ENCODE measurements at places on chromosomes 2 and 18.
A peak's percentile ranks its signal among the peaks of the same experiment; 100 is the strongest.

DNA sequence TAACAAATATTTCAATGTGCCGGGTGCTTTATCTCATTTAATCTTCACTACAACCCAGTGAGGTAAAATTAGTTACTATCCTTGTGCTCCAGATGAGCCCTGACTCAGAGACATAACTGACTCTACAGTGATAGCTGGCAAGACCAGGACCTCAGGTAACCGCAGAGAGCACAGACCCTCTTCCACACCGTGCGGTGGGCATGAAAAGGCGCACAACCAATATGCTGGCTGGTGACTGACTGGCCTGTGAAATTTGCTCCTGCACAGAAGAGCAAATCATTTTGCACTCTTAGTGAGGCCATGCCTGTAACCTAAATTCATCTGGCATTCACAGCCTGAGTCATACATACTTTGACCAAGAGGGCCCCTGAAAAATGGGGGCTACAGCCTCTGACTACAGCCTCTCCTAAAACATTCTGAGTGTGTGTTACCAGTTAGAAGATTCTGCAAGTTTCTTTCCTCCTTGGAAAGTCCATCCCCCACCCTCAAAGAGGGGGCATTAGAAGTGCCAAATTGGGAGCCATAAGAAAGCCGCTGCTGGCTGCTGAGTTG is 22.4 kb upstream of the MSGN1 start:
- DNase-seq: no peak

DNA sequence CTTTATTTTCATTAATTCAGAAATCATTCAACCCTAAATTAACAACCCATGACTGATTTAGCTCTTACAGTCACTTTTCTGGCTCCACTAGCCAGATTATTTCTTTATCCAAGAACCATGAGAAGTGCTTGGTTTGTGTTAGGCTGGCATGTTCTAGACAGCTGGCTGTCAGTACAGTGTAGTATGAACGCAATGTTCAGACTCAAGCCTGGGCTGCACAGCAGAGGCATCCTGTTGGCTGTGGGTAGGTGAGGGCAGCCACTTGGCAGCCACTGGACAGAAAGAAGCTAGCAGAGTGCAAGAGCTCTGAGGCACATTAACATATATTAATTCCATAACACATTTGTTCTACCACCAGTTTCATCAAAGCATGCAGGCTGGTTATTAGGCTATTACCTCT is 522.9 kb upstream of the FSHR start:
- DNase-seq: no peak

GRCh38 chr2:178114462-178114861 is 2.2 kb downstream of the RBM45 start:
- DNase-seq: no peak

DNA sequence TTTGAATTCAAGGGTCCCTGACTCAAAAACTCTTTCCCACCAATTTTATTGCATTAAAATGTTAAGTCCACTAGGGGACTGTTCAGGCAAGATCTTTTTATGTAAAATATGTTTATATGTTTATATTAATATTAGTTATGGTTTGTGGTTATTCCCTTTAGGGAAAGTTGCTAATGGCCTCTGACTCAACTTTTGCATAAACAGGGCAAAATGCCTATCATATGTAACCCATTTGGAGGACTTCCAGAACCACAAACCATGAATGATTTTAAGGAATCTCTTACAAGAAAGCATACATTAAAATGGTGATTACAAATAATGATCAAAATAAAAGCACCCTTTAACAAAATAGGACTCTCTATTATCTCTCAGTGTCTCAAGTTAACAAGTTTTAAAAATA is 1484.5 kb upstream of the ZEB2 start:
- no peak for DNase-seq

GRCh38 chr18:48328473-48329210 is 80.5 kb downstream of the ZBTB7C start:
- no peak for DNase-seq

- no peak for DNase-seq
Observed at GRCh38 chr2:55138014-55138881, 88.0 kb upstream of the RTN4 start.

- DNase-seq: no peak
Observed at GRCh38 chr2:162085090-162085891, 11.3 kb upstream of the DPP4 start.

- DNase-seq: peak; percentile 84
Observed at GRCh38 chr2:164722616-164723338, 101.5 kb upstream of the GRB14 start.

GRCh38 chr2:215324811-215325210 is 13.0 kb downstream of the ATIC start:
- DNase-seq: no peak

- no peak for DNase-seq
Observed at GRCh38 chr2:217642944-217643343, 359.9 kb downstream of the TNS1 start.

DNA sequence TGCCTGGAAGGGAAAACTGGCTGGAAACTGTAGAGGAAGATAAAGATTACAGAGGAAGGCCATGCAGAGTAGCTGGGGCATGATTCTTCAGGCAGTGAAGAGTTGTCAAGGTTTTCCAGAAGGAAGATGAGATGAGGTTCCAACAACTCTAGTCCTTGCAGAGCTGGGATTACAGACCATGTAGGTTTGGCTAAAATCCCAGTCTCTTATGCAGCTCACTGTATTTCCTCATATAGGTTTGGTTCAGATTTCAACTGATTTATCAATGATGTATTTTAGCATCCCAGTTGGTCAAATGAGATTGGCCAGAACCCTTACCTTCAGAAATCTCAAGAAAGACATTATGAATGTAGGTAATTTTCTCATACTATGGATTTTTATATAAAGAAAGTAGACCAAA is 16.4 kb downstream of the FAP start:
- no peak for DNase-seq

GRCh38 chr2:124708661-124709060 is 683.6 kb downstream of the CNTNAP5 start:
- DNase-seq: no peak

DNA sequence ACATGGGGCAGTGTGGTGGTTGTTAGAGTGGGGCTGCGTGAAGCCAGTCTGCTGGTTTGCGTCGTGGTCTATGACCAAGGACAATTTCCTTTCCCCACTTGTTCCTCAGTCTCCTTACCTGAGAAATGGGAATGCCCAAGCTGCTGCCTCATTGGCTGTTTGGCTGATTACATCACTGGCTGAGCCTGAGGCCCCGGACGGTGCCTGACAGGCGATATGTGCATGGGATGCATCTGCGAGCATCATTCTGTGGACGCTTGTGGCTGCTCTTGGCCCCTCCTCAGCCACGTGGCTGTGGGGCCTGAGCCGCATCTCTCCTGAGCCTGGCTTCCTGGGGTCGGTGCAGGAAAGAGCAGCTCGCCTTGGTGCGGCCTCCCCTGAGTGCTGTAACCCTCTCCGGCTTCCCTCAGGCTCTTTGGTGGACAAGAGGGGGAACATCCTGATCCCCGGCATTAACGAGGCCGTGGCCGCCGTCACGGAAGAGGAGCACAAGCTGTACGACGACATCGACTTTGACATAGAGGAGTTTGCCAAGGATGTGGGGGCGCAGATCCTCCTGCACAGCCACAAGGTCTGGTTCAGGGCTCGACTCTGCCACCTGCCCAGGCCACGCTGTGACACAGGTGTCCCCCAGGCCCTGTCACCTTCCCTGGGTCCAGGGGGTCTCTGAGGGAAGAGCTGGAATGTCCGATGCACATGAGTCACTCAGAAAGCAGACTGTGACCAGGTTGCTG is 17.2 kb downstream of the CNDP2 start:
- no peak for DNase-seq

DNA sequence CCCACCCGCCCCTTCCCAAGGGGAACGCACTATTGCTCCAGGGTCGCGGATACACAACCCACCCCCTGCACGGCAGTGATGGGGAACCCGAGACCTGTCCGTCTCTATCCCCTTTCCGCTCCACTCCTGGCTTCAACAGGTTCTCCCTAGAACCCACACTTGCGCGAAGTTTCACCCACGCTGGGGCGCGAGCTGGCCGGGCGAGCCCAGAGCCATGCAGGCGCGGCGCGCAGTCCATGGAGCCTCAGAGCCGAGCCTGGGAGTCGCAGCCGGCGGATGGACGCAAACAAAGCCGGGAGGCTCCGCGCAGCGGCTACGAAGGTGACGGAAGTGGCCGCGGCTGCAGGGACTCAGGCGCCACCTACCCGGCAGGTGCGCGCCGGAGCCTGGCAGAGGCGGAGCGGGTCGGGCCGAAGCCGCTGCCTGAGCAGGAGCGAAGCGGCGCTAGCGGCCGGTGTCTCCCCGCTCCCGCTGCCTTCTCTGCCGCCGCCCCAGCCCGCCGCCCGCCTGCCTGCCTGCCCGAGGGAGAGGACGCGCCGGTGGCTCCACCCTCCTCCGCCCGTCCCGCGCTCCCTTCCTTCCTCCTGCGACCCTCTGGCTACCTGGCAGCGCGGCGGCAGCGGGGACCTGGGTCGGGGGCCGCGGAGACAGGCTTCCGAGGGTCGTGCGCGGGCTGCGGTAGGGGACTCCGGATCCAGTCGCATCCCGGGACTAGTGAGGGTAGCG is 14.0 kb downstream of the ALPG start:
- no peak for DNase-seq

DNA sequence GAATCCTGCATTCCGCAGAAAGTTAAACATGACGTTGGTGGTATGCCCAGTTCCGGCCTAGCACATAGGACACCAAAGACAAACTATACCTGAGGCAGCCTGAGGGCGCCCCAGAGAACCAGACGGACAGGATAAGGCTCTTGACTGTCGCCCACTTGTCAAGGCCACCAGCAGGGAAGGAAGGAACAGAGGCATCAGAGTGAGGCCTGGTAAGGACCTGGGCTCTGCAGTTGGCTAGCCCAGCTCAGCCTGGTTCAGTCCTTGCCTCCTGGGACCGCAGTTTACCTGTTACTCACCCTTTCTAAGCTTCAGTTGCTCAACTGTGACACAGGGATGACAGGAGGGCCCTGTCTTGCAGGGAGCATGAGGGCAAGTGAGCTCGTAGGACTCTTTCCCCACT is 82.1 kb downstream of the ACTR2 start:
- DNase-seq: no peak

DNA sequence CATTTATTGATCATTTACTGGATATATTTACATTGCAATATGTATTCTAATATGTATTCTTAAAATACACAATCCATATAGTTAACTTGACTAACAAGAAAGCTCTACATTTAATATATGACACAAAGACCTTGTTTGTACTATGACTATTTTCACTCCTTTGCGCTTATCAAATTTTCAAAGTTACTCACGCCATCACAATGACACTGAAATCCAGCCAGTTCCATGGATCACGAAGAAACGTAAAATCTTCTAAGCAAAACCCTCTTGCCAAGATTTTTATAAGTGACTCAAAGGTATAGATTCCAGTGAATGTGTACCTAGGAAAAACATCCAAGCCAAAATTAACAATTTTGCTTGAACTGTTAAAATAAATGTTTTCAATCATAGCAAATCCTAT is 39.6 kb downstream of the SCN3A start:
- no peak for DNase-seq

DNA sequence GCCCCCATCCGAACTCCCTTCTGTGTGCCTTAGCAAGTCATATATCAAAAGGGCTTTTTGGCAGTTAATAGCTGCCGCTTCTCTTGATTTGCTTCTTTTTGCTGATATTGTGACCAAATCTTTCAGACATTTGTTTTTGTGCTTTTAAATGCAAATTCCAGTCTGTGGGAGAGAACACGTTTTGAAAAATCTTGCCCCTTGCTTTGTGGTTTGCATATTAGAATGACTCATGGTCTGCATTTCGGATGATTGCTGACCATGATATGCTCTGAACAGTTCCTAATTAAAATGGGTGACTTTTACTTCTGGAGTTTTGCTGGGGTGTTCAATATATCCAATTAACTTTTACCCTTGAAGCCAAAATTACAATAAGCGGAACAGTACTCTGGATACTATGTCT is 58.2 kb upstream of the ST6GAL2 start:
- DNase-seq: no peak

- no peak for DNase-seq
Observed at GRCh38 chr2:195732574-195732973, 75.5 kb downstream of the SLC39A10 start.

DNA sequence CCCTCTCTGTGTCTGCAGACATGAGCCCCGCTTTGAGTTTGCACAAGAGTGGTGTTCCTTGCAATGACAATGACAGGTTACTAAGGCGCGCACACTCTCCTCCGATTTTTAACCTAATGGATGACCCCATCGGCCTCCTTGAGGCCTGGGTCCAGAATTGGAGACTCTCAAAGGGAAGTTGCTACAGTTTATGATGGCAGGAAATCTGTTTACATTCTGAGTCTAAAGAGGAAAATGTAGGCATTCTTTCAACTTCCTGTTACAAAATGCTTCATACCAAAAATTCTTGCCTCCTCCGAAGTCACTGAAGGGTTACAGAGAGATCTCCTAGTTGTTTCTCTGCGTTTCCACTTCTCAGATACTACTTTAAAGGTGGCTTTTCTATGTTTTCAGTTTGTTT is 225.3 kb upstream of the AGAP1 start:
- no peak for DNase-seq

DNA sequence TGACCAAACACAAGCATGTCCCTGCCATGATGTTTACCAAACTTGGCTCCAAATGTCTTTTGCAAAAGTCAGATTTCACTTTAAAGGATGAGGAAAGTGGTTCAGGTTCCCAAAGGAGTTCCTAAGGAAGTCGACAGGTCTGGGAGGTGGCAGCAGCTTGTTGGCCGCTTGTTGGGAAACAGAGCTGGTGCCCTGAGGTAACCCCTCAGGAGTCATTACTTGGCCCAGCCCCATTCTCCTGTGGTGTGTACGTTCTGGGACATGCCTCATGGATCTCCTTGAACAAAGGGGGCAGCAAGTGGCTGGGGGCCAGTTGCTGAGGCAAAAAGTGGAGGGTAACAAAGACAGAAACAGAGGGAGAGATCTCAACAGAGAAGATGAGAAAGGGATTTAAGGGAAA is 10.9 kb downstream of the TMBIM1 start:
- DNase-seq: no peak

- no peak for DNase-seq
Observed at GRCh38 chr18:41646915-41647620, 308.0 kb upstream of the PIK3C3 start.

GRCh38 chr2:19865151-19865550 is 36.6 kb downstream of the TTC32 start:
- no peak for DNase-seq

GRCh38 chr2:50315336-50315735 is 716.6 kb downstream of the NRXN1 start:
- DNase-seq: no peak

- peak; percentile 30 for DNase-seq
Observed at GRCh38 chr18:36757081-36757480, 71.7 kb downstream of the TPGS2 start.

- no peak for DNase-seq
Observed at GRCh38 chr2:241553512-241553830, 5.1 kb upstream of the BOK start.

- no peak for DNase-seq
Observed at GRCh38 chr2:119276864-119277263, 53.2 kb downstream of the STEAP3 start.

GRCh38 chr2:8509621-8510020 is 172.2 kb upstream of the ID2 start:
- DNase-seq: no peak

GRCh38 chr18:10752382-10752781 is 226.6 kb downstream of the NAPG start:
- DNase-seq: no peak

- no peak for DNase-seq
Observed at GRCh38 chr2:127104166-127104660, 2.7 kb downstream of the BIN1 start.

- DNase-seq: no peak
Observed at GRCh38 chr18:45727068-45727467, 3.1 kb downstream of the SLC14A1 start.
